ENCODE measurements at places on chromosomes 3 and 15.
A peak's percentile ranks its signal among the peaks of the same experiment; 100 is the strongest.

GRCh38 chr3:197353001-197353866 is 54.8 kb upstream of the DLG1 start:
- no peak for DNase-seq

GRCh38 chr15:39205506-39206371 is 375.1 kb upstream of the THBS1 start:
- DNase-seq = no peak

- no peak for DNase-seq
Measured at GRCh38 chr3:53147151-53147902, 13.7 kb upstream of the PRKCD start.

GRCh38 chr15:85019815-85020590 is 38.3 kb downstream of the PDE8A start:
- no peak for DNase-seq

GRCh38 chr3:48407542-48408099 is 22.3 kb downstream of the PLXNB1 start:
- DNase-seq = peak; percentile 34

- DNase-seq = peak; percentile 21
Measured at GRCh38 chr15:25058080-25058785, 103.4 kb downstream of the SNRPN start.

GRCh38 chr3:72145506-72146380 is 360.8 kb upstream of the PROK2 start:
- no peak for DNase-seq

- DNase-seq = no peak
Measured at GRCh38 chr3:37944391-37944842, 46.2 kb upstream of the VILL start.

GRCh38 chr15:26115229-26115943 is 252.3 kb upstream of the ATP10A start:
- DNase-seq = no peak

DNA sequence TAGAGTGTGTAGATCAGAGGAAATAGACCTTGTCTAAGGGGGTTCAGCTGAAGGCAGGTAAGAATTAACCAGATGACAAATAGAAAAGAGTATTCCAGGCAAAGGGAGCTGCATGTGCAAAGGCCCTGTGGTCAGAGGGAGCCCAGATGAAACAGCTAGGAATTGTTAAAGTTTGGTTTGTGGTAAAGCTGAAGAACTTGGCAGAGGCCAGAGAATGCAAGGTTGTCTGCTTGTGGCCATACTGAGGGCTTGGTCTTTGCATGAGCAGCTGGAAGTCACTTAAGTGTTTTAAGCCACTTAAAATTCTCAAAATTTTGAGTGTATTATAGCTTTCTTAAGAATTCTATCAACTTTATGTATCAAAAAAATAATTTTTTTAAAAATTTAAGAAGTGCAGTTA is 116.5 kb downstream of the NEK10 start:
- DNase-seq = no peak

GRCh38 chr15:48966595-48967301 is 3.0 kb upstream of the SHC4 start:
- DNase-seq = no peak

- DNase-seq = no peak
Measured at GRCh38 chr15:74418575-74419338, 15.0 kb downstream of the SEMA7A start.

DNA sequence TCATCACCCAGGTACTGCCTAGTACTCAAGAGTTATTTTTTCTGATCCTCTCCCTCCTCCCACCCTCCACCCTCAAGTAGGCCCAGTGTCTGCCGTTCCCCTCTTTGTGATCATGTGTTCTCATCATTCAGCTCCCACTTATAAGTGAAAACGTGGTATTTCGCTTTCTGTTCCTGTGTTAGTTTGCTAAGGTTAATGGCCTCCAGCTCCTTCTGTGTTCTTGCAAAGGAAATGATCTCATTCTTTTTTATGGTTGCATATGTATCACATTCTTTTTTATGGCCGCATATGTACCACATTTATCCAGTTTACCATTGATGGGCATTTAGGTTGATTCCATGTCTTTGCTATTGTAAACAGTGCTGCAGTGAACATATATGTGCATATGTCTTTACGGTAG is 8.2 kb upstream of the GANC start:
- no peak for DNase-seq

DNA sequence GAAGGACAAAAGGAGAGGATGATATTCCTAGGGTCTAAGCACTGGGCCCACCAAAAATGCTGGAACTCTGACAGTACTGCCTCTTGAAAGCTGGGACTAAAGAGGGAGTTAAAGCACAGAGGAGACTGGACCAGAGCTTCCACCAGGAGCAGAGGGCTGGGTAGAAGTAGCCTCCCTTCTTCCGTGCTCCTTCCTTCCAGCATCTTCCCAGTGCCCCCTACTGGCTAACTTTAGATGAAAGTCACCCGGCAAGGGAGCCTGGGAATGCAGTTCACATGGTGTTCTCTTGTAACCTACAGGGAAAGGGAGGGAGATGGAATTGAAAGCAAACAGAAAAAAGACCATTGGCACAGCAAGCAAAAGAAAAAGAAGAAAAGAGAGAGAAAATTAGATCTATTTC is 106.1 kb upstream of the COL8A1 start:
- DNase-seq = no peak

GRCh38 chr3:195154793-195155535 is 116.0 kb downstream of the XXYLT1 start:
- DNase-seq = peak; percentile 76

DNA sequence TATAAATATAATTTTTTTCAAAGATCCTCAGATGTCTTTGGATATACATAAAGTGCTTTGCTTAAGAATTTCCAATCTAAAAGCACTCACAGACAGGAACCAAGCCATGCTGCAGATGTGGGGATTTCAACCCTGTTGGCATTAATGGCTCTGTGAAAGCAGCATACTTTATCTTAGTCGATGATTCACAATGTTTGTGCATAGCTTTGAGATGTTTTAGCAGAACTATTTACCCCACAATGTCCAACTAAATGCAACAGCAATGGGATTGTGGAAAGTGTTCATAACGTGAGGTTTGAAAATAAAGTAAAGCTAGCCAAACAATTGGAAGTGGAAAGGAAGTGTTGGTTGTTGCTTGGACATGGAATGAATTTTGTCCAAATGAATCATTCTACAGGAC is 371.4 kb downstream of the SOX2 start:
- DNase-seq = no peak

GRCh38 chr3:37982331-37982730 is 8.3 kb upstream of the VILL start:
- no peak for DNase-seq

DNA sequence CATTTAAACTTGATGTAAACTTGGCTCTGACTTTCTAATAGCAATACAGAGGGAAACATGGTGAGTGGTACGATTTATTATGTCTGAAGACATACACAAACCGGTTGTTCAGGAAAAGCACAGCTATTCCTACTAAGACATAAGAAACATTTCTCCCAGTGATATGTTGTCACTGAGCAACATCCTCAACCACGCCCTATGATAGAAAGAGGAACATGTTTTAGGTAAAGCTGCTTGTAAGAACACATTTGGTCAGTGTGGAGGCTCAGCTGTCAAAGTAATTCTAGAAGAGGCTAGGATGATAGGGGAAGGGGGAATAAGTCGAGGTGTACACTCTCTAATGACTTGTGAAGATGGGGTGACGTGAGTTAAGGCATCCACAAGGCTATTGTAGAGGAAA is 42.7 kb upstream of the B3GNT5 start:
- DNase-seq = no peak

- no peak for DNase-seq
Measured at GRCh38 chr3:142009029-142009428, 132.6 kb downstream of the ATP1B3 start.

- DNase-seq = peak; percentile 42
Measured at GRCh38 chr3:138608322-138609135, at the start of gene FAIM. FAIM (plus strand) TSS chr3:138608771; CDS start chr3:138619727, 10,956 bp downstream.

DNA sequence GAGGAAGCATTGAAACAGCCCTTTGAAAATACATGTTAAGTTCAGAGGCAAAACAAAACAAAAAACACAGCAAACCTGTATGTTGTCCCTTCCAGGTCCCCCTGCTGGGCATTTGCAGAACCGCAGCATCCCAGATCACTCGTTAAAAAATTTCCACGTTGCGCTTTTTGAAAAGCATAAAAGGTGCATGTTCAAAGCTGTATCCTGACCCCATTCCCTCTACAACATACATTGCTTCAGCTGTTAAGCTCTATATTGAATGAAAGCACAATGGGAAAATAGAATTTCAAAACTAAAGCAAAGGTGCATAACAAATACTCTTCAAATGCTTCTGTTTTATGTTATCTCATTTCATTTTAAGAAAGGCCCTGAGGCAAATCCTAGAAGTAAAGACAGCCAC is 328.3 kb downstream of the THSD4 start:
- peak; percentile 76 for DNase-seq

DNA sequence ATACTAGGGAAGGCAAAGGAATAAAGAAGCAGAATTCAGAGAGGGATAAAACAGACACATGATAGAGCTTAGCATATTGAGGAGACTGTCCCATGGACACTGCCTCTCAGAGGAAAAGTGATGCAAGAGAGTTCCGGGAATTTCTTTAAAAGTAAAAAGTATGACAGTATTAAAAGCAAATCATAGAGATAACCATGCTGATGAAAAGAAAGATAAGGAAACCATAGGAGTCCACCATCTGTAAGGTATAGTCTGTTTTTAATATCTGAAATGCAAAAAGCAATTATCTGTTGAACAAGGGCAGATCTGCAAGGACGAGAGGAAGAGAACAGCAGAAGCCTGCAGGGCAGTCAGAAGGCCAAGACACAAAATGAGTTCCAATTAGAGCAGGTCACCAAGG is 495.9 kb upstream of the GOLIM4 start:
- no peak for DNase-seq

DNA sequence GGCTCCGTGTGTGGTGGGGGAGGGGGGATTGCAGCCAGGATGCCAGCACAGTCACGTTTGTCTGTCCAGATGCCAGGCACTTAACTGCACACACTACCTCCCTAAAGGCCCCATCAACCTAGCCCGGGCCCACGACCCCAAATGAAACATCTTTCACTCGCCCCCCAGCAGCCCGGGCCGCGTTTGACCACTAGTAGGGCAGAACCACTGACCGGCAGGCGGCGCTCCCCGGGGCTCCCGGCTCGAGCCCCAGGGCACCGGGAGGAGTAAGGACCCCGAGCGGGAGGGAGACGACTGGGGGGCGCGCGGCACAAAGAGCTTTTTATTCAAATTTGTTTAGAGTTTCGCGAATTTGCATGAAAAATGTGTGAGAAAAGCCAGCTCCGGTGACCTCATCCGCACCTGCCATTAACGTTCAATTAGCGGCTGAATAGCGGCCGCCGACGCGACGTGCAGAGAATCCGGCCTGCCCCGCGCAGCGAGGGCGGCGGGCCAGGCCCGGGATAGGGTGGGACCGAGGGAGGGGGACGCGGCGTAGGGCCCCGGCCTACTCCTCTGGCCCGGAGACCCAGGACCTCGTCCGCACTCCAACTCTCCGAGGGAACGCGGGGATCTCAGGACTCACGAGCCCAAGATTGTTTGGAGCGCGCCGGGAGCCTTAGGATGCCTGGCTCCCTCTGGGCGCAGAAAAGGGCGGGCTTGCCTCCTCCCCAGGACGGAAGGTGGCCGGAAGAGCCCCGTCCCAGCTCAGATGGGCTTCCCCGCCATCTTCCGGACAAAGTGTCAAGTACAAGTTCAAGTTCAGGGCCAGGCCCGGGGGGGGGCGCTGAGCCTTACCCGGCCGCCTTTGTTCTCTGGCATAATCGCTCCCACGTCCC is 64.9 kb upstream of the POLG start:
- DNase-seq = no peak

DNA sequence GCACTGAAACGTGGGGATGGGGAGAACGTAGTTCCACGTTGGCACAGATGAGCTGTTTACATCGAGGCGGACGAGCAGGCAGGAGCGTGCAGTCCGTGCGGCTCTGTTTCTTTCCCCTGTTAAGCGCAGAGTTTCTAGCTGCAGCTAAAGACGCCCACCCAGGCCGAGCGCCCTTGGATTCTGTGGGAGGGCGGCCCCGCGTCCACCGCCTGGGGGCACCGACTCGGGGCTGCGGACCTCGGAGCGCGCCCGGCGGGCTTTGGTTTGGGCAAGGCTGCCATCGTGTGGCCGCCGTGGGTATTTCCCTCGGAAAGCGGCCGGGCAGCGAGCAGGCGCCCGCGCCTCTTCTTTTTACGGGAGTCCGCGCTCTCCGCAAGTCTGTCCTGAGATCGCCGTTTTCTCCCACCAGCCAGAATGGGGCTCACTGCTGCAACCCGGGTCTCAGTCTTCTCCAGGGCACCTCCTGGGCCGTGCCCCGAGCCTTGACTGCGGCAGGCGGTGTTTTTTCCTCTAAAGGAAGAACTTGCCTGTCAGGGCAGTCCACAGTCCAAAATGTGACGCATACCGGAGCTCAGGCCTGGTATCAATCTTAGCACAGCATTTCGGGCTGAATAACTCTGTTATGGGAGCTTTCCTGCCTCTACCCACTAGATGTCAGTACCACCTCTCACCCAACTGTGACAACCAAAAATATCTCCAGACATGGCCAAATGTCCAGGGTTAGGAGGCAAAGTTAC is 219.9 kb upstream of the IGF1R start:
- DNase-seq = peak; percentile 93

GRCh38 chr3:27885641-27886040 is 163.5 kb upstream of the EOMES start:
- no peak for DNase-seq

DNA sequence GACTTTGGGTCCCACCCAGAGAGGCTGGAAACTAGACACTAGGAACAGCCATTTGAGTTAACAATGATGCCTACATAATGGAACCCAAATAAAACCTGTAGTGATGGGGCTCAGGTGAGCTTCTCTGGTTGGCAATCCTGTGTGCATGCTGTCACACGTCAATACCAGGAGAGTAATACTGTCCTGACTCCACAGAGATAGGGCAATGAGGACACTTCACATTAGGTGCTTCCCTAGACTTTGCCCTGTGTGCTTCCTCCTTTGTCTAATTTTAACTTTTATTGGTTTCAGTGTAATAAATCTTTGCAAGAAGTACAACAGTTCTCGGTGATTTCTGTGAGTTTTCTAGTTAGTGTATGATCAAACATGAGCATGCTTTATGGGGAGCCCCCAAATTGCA is 281.8 kb upstream of the ARRDC4 start:
- no peak for DNase-seq

GRCh38 chr15:77986891-77987764 is 90.4 kb downstream of the TBC1D2B start:
- DNase-seq = no peak

GRCh38 chr3:143832433-143832832 is 15.8 kb downstream of the SLC9A9 start:
- no peak for DNase-seq

GRCh38 chr3:190709351-190709773 is 153.1 kb downstream of the GMNC start:
- no peak for DNase-seq

DNA sequence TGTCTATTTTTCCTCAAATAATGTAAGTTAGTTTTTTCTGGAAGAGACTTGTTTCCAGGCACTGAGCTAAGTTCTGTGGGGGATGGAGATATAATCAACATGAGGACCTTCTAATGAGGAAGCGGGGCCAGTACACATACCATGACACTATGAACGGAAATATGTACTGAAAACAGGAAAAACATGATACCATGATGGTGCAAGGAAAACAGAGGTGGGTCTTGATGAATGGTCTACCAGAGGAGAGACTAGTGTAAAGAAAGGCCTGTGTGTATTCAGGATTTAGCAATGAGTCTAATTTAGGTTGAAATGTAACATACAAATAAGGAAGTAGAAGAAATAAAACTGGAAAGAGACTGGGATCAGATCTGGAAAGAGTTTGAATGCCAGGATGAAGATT is 38.9 kb upstream of the TPRG1 start:
- no peak for DNase-seq

- DNase-seq = no peak
Measured at GRCh38 chr15:50256188-50257041, 9.1 kb downstream of the HDC start.
